ENCODE measurements at places on chromosomes 4 and X.

DNA sequence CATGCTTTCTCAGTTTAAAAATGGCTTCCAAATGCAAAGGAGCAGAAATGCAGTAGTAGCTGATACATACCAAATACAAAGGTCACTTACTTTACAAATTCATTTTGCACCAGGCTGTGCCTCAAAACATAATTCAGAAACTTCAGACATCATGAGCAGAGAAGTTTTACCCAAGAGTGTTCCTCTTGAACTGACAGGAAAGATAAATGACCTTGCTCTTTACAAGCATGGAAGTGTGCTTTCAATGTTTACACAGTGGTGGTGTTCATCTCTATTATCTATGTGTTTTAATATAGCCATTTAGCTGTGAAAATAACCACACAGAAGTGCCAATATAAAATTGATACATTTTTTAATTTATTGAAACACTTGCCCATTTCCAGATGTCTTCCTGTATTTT lies 383.4 kb downstream of the ANKRD50 start:
- DNase-seq: no peak

DNA sequence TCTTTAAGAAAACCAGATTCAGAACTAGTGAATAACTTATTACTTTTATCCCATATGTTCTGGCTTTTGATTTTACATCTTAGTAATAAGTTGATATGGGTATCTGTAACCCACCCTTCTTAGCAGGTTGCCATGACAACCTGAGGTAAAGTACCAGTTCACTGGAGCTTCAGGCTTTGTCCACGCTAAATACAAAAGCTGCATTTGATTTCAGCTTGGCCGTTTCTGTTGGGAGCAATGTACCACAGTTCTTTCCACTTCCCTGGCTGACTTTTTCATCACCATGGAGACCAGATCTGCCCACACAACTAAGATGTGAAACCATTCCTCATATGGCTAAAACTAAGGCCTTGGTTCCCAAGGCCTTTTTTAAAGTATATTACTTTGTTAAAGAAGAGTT lies 26.1 kb downstream of the KLHL34 start:
- DNase-seq: no peak

DNA sequence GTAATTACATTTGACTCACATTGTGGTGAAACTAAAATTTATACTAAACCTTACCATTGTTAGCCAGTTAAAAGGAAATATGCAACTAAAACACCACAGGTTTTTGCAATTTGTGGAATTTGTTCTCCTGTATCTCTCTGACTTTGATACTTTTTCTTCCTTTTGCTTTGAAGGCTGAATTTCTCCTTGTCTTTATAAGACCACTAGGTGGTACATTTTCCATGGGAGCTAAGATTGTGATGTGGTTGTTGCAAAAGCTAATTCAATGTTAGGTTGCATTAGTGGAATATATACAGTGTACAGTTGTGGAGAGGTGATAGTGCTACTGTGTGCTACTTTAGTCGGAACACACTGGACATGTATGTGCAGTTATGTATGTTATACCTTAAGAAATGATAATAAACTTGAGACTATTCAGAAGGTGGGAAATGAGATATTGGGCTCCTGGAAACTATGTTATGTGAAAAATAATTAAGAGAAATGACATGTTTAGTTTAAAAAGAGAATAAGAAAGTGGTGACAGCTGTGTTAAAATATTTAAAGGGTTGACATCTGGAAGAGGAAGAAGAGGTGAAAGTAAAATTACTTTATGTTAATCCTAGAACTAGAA lies 70.3 kb downstream of the ARL9 start:
- DNase-seq: no peak

DNA sequence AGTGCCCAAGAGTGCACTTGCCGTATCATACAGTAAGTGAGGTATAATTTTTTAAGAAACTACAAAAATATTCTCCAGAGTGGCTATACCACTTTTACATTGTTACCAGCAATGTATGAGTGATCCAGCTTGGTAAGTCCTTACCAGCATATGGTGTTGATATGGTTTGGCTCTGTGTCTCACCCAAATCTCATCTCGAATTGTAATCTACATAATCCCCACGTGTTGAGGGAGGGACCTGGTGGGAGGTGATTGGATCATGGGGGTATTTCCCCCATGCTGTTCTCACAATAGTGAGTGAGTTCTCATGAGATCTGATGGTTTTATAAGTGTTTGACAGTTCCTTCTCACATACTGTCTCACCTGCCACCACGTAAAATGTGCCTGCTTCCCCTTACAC lies 44.8 kb downstream of the RBMX start:
- no peak for DNase-seq

- DNase-seq: no peak
Measured at GRCh38 chrX:79728421-79728820, 286.1 kb upstream of the TBX22 start.

GRCh38 chrX:4663085-4663484 lies 949.6 kb upstream of the PRKX start:
- DNase-seq: no peak

GRCh38 chr4:172851534-172851933 lies 317.1 kb upstream of the GALNT7 start:
- DNase-seq: no peak

- no peak for DNase-seq
Measured at GRCh38 chr4:26779224-26779623, 81.4 kb upstream of the STIM2 start.

DNA sequence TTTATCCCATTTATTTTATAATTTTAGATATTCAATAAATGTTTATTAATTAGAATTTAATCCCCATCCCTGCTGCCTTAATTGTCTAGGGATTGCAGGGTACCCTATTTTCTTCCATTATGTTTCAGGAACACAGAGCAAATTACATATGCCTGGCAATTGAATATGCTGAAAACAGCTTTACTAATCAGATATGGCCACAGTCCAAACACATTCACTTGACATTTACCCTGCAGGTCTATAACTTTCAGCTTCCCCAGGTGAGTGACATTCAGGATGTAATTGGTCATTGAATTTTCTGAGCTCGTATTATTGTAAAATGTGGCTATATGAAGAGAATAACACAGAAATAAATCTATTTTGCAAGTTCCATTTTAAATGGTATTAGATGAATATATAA lies 218.7 kb upstream of the NDST4 start:
- DNase-seq: no peak

DNA sequence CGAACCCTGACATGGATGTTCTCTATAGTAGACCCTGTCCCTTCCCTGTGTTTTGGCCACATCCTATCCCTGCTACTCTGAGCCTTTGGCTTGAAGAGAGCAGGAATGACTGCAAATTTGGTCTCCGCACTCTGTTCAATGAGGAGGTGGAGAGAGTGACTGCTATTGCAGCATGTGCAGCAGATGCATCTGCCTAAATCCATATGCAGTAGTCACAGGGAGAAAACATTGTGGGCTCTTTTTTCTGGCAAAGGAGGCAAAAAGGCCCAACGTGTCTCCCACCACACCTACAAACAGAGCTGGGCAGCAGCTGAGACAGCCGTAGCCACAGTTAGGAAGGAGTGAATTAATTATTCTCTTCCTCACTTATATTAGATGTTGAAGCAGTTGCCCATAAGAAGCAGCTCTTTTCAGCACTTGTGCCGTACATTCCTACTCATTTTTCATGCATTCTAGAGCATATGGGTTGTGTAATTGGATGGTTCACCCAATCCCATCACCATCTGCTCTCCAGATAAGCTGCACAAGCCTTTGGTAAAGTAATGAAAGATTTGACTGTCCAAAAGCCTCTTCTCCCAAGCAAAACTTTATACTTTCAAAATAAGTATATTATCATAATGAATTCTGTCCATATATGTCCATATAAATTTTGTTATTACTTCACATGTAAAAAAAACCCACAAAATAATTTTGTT lies 147.9 kb upstream of the FAM47A start:
- no peak for DNase-seq

- no peak for DNase-seq
Measured at GRCh38 chr4:10343656-10344055, 113.6 kb downstream of the ZNF518B start.

DNA sequence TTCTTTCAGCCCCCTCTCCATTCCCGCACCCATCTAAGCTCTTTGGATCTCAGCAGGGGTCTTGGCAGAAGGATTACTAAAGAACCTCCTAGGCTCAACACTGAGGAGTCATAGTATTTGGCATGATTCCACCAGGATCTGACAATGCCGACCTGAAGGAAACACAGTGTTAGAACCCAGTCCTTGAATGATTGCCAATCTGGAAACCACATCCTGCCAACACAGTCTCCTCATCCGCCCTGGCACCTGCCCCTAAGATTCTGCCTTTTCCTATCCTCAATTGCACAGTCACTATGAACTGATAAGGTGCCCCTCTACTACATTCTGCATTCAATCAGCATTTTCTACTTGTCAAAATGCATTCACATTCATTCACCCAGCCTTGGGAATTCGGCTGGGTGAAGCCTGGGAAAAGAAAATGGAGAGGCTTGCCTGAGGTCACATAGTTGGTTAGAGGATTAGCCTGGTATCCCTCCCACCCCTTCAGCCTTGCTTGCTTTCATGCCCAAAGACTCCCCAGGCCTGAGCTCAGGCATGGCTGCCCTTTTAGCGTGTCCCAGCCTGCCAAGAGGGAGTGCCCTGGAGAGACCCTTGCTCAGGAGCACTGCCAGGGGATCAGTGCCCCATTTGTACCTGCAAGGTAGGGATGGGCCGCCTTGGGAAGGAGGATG lies 2.2 kb upstream of the CLDN2 start:
- no peak for DNase-seq

- DNase-seq: no peak
Measured at GRCh38 chrX:130105244-130105643, 5.1 kb downstream of the ELF4 start.

DNA sequence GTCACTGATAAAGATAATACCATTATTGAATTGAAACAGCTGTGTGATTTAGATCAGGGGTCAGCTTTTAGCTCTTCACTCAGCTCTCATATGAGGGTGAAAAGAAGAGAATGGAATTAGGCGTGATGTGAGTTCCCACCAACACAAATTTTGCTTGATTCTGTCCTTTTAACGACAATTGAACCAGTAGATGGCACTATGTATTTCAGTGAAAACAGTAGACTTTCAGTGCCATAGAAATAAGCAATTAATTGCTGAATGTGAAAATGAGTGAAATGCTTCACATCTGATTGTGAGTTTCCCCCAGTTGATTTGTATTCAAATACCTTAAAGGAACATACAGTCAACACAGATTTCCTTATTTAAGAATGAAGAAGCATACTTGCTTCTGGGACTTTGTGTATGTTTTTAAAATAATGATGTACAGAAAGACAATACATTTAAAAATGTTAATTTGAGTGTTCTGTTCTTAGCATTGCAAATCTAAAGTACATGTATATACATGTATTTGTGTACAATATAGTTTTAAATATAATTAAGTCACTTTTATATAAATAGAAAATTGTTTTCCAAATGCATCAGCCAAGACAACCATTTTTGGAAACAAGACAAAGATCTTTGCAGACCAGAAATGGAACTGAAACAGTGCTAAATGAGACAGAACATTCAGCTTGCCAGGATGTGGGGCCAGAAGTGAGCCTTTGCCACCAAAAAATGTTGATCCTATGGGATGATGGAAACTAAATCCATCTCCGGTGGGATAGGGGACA lies 178.8 kb downstream of the SNCA start:
- DNase-seq: no peak

DNA sequence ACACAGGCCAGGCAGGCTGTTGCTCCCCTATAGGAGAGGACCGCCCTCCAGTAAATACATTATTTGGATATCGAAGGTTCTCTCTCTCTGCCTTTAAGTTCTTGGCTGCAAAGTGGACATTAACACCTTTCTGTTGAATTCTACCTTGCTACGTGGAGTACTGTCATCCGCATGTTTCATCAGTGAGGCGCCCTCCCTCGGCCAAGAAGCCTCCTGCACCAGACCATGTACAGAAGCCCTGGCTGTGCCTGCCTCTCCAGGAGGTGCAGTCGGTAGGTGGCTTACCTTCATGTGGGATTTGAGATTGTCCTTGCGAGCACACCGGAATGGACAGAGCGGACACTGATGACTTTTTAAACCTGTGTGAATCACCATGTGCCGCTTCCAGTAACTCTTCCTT lies 46.7 kb downstream of the ZNF827 start:
- DNase-seq: no peak

Data from stimulated activated CD8-positive, alpha-beta memory T cell treated with anti-CD3 and anti-CD28 coated beads, Interleukin-15, amount 100 ng/mL, for 24 hours (primary cell).